ENCODE measurements at places on chromosomes 4 and X.

GRCh38 chr4:74715706-74716435 lies 78.5 kb downstream of the BTC start:
- no peak for DNase-seq

- DNase-seq: no peak
Observed at GRCh38 chr4:183244019-183244418, 76.1 kb downstream of the CLDN22 start.

DNA sequence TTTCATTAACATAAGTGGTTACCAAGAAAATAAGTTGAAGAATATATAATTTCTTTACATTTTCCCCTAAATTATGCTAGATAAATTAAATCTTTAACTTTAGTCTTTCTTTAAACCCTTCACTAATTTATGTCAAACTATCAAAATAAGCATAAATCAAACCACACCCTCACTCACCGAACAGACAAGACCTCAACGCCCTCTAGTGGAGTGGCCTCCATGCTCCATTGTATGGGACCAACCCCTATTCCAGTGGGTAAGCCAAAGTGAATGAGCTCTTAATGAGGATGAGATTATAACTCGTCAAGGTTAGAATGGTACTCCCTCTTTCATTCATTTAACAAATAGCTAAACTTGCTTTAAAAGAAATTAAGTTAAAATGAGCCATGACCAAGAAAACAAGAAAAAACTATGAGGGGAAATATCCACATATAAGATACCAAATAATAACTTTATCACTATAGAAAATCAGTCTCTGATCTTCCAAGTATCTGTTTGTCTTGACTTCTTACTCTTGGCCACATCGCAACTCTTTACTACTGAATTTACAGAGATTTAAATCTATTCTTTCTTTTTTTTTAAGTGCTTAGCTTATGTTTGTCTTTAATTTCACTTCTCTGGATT lies 15.6 kb upstream of the BBS12 start:
- peak; percentile 57 for DNase-seq

GRCh38 chrX:103781706-103782105 lies 5.1 kb downstream of the PLP1 start:
- DNase-seq: no peak

GRCh38 chrX:69146739-69147138 lies 18.5 kb downstream of the PJA1 start:
- DNase-seq: no peak

GRCh38 chr4:149993030-149993429 lies 85.2 kb upstream of the DCLK2 start:
- no peak for DNase-seq

DNA sequence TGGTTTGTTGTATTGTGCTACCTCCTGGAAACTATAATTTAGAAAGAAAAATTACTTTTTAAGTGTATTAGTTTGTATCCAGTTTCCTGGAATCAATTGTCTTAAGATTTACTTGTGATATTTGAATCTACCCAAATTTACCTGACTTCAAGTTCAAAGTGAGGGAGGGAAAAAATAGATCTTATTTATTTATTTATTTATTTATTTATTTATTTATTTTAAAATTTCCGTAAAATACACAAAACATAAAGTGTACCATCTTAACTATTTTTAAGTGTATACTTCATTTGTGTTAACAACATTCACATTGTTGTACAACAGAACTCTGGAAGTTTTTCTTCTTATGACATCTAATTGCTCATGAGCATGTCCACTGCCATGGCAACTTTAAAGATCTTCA lies 356.0 kb downstream of the DACH2 start:
- DNase-seq: no peak

DNA sequence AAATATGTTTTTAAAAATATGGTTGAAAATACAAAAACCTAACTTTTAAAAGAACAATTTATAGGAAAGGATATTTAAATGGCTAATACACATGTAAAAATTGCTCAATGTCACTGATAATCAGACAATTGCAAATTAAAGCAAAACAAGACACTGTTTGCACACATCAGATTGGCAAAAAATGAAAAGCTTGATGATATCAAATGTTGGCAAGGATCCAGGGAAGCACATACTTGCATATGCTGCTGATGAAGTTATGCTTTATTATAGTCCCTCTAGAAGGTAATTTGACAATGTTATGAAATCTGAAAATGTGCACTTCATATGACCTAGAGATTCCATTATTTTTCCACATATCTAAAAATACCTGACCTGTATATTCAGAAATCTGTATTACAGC lies 45.7 kb upstream of the EPGN start:
- DNase-seq: no peak

Data from CD4-positive, alpha-beta T cell treated with Interleukin-4 for 1 hour (primary cell).